ENCODE measurements at places on chromosomes 16 and 17.

DNA sequence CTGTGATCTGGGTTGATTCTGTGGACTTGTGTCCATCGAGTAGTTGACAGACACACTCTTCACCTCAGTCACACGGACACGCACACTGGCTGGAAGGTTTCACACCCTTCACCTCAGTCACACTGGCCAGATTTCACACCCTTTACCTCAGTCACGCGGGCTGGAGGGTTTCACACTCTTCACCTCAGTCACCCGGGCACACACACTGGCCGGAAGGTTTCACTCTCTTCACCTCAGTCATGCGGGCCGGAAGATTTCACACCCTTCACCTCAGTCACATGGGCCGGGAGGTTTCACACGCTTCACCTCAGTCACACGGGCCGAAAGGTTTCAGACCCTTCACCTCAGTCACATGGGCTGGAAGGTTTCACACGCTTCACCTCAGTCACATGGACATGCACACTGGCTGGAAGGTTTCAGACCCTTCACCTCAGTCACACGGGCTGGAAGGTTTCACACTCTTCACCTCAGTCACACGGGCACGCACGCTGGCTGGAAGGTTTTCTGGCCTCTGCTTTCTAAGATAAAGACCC is 96.2 kb downstream of the PGS1 start:
- no peak overlapping the region for H3K27ac ChIP-seq
- no peak for DNase-seq
- H3K4me3 ChIP-seq, result no peak overlapping the region

- H3K27me3 ChIP-seq, result peaks cover 28% of the 10 kb centered on the region
- H3K27ac ChIP-seq, result peak overlapping the region; percentile 48
- peak overlapping the region; percentile 85 for H3K4me3 ChIP-seq
- peaks cover 53% of the 10 kb centered on the region for H3K4me1 ChIP-seq
- DNase-seq, result peak; percentile 84
- H3K36me3 ChIP-seq, result no peaks in the 10 kb centered on the region
Observed at GRCh38 chr17:2050300-2051060, 4.4 kb upstream of the HIC1 start.

- H3K36me3 ChIP-seq, result peaks cover 6% of the 10 kb centered on the region
- no peak for DNase-seq
- H3K27ac ChIP-seq, result no peak overlapping the region
- no peaks in the 10 kb centered on the region for H3K27me3 ChIP-seq
Observed at GRCh38 chr16:11088831-11089230, 144.5 kb downstream of the CLEC16A start.

DNA sequence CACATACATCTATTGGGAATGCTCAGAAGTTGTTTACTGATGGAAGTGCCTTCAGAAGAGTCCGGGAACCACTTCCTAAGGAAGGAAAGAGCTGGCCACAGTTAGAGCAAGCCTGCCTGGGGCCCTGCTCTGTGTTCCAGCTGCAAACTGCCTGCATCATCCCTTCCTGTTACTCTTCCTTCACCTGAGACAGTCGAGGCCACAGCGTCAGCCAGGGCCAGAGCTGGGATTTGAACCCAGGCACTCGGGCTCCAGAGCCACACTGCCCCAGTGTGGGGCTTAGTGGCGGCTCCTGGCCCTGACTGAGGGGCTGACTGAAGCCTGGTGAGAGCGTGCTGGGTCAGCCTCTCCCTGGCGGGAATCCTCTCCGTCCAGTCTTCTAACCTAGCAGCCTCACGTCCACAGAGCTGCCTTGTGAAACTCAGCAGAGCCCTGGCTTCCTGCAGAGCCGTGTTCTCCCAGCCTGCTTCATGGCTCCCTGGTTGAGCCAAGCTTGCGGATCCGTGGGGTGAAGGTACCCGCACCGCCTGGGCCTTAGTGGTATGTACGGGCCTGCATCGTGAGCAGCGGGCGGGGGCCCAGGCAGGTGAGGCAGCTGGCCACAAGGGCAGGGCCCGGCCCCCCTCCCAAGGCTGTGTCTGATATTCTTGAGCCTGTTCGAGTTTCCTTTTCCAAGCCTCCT is 4.6 kb upstream of the C17orf99 start:
- DNase-seq, result no peak
- H3K27me3 ChIP-seq, result no peaks in the 10 kb centered on the region
- peaks cover 62% of the 10 kb centered on the region for H3K4me1 ChIP-seq

- H3K36me3 ChIP-seq, result no peaks in the 10 kb centered on the region
- H3K4me1 ChIP-seq, result peaks cover 31% of the 10 kb centered on the region
- no peak for DNase-seq
Observed at GRCh38 chr16:71903608-71904007, 8.3 kb downstream of the IST1 start.

DNA sequence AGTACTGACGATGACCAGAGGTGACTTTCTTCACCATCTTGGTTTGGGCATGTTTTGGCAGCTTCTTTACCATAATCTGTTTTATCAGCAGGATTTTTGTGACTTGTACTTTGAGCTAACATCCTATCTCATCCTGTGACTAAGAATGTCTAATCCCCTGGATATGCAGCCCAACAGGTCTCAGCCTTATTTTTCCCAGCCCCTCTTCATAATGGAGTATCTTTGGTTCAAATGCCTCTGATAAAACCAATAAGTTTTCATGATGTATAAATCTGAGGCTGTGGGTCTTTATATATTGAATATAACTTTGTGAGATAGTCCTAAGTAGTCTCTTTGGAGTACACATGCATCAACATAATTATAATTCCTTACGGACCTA is 186.9 kb upstream of the WSB1 start:
- no peaks in the 10 kb centered on the region for H3K36me3 ChIP-seq
- H3K27ac ChIP-seq, result no peak overlapping the region
- H3K4me1 ChIP-seq, result no peaks in the 10 kb centered on the region
- no peaks in the 10 kb centered on the region for H3K27me3 ChIP-seq
- H3K4me3 ChIP-seq, result no peak overlapping the region

GRCh38 chr17:17492085-17492484 is 4.1 kb downstream of the RASD1 start:
- DNase-seq, result peak; percentile 45
- no peaks in the 10 kb centered on the region for H3K27me3 ChIP-seq
- H3K27ac ChIP-seq, result peak overlapping the region; percentile 69
- H3K4me3 ChIP-seq, result no peak overlapping the region
- peaks cover 25% of the 10 kb centered on the region for H3K36me3 ChIP-seq

DNA sequence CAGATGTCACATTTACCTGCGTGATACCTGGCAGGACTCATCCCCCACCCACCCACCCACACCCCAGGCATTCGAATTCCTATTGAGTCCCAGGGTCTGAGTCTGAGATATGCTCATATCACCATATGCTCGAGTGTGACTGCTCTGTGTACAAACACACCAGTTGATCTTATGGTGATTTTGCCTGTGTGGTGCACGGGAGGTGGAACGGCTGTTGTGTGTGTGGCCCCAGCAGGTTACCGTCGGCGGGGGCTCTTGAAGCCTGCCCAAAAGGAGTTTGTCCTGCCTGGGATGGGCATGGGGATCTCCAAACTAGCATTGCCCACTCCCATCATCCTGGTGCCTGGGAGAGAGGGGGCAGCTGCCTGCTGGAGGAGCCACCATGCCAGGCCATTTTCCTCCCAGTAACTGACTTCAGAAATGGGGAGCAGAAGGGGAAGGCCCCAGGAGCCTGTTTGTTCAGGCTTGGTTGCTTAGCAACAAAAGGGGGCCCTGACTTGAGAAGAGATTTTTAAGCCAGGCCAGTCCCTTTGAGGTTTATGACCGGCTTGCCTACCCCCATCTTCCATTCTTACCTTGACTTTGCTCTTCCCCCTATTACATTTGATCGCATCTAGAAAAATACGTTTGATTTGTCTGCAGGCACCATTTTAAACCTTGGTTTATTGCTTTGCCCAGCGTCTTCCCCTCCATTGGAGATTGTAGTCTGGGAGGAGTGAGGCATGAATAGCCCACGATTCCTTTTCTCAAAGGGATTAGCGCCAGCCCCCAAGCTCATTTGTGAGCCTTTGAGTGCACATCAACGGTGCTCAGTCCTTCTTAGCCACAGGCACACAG is 217.7 kb downstream of the CCDC182 start:
- no peak overlapping the region for H3K27ac ChIP-seq
- DNase-seq, result no peak

GRCh38 chr16:66924527-66925321 is 611 bp downstream of the RRAD start:
- peaks cover 41% of the 10 kb centered on the region for H3K4me1 ChIP-seq
- DNase-seq, result no peak
- no peaks in the 10 kb centered on the region for H3K36me3 ChIP-seq
- H3K4me3 ChIP-seq, result peak overlapping the region; percentile 51

DNA sequence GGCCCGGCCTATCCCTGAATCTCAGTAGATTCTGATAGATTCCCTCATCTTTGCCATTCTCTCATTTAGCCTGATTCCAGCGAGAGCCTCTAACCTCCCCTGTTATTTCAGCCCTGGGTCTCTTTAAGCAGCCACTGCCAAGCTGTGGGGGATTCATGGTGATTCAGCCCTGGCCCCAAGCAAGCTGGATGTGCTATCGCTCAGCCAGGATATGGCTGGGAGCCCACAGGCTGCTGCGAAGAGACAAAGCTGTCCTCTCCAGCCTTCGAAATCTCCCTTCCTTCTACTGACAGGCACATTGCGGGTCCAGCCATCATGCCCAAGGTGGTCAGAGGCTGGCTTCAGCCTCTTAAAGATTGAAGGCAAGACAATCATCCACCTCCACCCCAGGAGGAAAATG is 394.1 kb downstream of the SOX9 start:
- no peaks in the 10 kb centered on the region for H3K36me3 ChIP-seq
- peaks cover 14% of the 10 kb centered on the region for H3K4me1 ChIP-seq
- DNase-seq, result no peak
- H3K4me3 ChIP-seq, result no peak overlapping the region
- no peak overlapping the region for H3K27ac ChIP-seq

GRCh38 chr16:22008215-22009059 is 526 bp downstream of the MOSMO start:
- peak overlapping the region; percentile 83 for H3K27ac ChIP-seq
- no peaks in the 10 kb centered on the region for H3K27me3 ChIP-seq
- peak overlapping the region; percentile 93 for H3K4me3 ChIP-seq
- peaks cover 26% of the 10 kb centered on the region for H3K4me1 ChIP-seq
- H3K36me3 ChIP-seq, result no peaks in the 10 kb centered on the region

GRCh38 chr16:67537636-67538591 is 9.3 kb downstream of the RIPOR1 start:
- peak overlapping the region; percentile 92 for H3K27ac ChIP-seq
- H3K27me3 ChIP-seq, result no peaks in the 10 kb centered on the region
- DNase-seq, result no peak
- peaks cover 35% of the 10 kb centered on the region for H3K36me3 ChIP-seq
- H3K4me1 ChIP-seq, result peaks cover 69% of the 10 kb centered on the region
- H3K4me3 ChIP-seq, result peak overlapping the region; percentile 89

DNA sequence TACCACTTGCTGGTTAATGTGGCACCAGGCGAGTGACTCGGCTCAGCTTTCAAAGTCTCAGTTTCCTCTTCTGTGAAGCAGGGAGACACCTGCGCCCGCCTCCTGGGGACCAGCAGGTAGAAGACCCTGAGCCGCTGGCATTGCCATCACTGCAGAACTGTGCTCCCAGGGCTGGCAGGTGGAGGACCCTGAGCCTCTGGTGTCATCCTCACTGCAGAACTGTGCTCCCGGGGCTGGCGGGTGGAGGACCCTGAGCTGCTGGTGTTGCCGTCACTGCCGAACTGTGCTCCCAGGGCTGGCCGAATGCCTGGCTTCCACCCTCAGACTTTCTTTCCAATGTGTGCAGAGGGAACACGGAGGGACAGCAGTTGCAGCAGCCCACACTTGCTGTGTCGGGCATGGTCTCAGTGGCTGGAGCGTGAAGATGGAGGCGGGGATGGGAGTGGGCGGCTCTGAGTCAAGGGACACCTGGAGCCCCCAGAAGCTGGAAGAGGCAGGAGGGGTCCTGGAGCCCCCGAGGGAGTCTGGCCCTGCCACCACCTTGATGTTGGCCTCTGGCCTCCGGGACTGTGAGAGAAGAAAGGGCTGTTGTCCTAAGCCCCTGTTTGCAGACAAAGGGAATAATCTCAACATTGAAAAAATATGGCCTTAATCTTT is 75.8 kb upstream of the METTL9 start:
- no peaks in the 10 kb centered on the region for H3K27me3 ChIP-seq
- no peak overlapping the region for H3K4me3 ChIP-seq
- H3K27ac ChIP-seq, result no peak overlapping the region
- no peaks in the 10 kb centered on the region for H3K36me3 ChIP-seq
- H3K4me1 ChIP-seq, result peaks cover 21% of the 10 kb centered on the region

GRCh38 chr17:42866631-42867575 is 15.9 kb downstream of the AOC3 start:
- no peaks in the 10 kb centered on the region for H3K27me3 ChIP-seq
- H3K36me3 ChIP-seq, result no peaks in the 10 kb centered on the region
- H3K27ac ChIP-seq, result no peak overlapping the region
- H3K4me1 ChIP-seq, result no peaks in the 10 kb centered on the region
- no peak for DNase-seq

DNA sequence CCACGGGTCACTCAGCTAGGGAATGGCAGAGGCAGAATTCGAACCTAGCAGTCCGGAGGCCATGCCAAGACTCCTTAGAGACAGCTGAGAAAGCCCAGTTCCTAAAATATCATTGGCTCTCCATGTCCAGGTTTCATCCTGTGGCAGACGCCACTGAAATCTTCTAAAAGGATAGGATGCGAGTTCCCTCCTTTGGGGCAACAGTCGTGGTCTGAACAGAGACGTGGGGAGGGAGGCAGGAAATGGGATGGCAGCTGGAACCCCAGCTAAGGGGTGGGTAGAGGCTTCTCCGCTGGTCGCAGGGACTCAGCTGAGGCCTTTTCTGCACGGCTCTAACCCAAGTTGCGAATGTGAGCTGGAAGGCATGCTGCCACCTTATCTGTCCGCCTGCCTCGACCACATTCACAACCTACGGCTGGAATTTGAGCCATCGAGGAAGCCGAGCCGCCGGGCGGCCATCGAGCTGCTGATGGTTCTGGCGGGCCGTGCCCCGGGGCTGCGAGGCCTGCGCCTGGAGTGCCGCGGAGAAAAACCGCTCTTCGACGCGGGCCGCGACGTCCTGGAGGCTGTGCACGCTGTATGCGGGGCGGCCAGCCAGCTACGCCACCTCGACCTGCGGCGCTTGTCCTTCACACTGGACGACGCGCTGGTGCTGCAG is 1.9 kb upstream of the HSF4 start:
- no peak for DNase-seq
- H3K4me1 ChIP-seq, result peaks cover 75% of the 10 kb centered on the region
- H3K27me3 ChIP-seq, result no peaks in the 10 kb centered on the region
- peaks cover 15% of the 10 kb centered on the region for H3K36me3 ChIP-seq
- peak overlapping the region; percentile 44 for H3K4me3 ChIP-seq

DNA sequence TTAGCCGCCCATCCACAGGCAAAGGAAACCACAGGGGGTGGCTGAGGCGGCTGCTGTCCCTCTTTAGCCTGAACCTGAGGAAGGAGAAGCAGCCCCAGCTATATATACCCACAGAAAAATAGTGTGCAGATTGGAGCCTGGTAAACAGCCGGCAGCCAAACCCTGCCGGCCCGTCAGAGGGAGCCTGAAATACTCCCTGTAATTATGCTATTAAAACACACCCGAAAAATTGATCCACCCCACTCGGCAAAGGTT is 6.8 kb downstream of the PIEZO1 start:
- H3K36me3 ChIP-seq, result peaks cover 3% of the 10 kb centered on the region
- H3K27me3 ChIP-seq, result no peaks in the 10 kb centered on the region
- no peak overlapping the region for H3K27ac ChIP-seq
- peaks cover 79% of the 10 kb centered on the region for H3K4me1 ChIP-seq
- H3K4me3 ChIP-seq, result no peak overlapping the region
